ENCODE measurements at places on chromosomes 3 and 15.

DNA sequence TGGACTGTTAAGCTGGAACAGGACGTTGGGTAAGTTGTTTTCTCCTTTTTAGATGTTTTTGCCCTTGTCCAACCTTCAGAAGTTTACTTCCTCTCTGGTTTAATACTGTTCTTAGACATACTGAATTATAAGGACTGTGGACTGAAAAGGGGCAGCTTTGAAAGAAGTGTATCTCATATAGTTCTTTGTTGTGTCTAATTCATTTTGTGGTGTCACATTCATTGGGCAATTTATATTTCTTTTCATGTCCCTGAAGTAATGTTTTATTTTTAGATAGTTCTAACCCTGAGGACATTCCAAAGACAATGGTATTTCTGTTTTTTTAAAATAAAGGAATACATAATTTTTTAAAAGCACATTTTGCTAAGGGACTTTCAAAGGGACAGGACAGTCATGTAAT lies 45.2 kb downstream of the TMEM108 start:
- no peak for DNase-seq

- no peak for DNase-seq
Observed at GRCh38 chr15:72182244-72182643, 15.3 kb downstream of the GRAMD2A start.

GRCh38 chr15:83959477-83959876 lies 276.1 kb upstream of the GOLGA6L4 start:
- DNase-seq: no peak

DNA sequence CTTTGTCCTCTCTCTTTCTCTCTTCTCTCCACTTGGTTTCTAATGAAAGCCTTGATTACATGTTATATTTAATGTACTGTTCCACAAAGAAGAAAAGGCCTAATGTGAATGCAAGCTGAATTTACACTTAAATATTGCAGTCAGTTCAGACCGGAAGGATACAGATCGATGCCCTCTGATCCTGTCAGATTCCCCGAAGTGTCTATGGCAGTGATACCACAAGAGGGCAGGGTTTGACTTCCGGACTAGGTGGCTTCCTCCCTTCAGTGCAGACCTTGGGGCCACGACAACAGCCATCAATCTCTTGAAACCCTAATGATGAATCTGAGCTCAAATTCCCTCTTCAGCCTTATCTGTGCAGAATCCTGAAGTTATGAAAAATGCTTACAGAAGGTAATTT lies 29.5 kb downstream of the AGTR1 start:
- DNase-seq: peak; percentile 81

- DNase-seq: no peak
Observed at GRCh38 chr3:94359996-94360395, 297.1 kb downstream of the NSUN3 start.

- DNase-seq: peak; percentile 81
Observed at GRCh38 chr3:24936574-24936973, 441.9 kb upstream of the THRB start.

- DNase-seq: no peak
Observed at GRCh38 chr15:100663086-100663914, 60.9 kb downstream of the ASB7 start.

GRCh38 chr15:66946578-66947164 lies 118.7 kb upstream of the SMAD3 start:
- peak; percentile 73 for DNase-seq

DNA sequence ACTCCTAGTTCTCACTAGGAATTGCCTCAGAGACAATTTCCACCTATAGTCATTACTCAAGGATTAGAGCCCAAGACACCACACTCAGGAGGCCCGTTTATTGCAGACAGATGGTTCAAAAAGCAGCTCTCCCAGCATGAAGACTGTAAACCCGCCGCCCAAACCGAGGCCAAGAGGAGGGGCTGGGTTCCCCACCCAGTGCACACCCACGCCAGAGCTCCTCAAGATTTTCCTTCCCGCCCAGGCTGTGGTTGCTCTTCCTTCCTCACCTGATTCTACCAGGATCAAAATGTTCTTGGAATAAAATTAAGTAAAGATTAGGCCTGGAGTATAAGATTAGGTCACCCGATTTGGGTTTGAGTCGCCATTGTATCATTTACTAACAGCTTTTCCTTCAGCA lies 364.4 kb downstream of the MECOM start:
- DNase-seq: no peak

- DNase-seq: no peak
Observed at GRCh38 chr3:44993471-44994205, 17.6 kb downstream of the EXOSC7 start.

DNA sequence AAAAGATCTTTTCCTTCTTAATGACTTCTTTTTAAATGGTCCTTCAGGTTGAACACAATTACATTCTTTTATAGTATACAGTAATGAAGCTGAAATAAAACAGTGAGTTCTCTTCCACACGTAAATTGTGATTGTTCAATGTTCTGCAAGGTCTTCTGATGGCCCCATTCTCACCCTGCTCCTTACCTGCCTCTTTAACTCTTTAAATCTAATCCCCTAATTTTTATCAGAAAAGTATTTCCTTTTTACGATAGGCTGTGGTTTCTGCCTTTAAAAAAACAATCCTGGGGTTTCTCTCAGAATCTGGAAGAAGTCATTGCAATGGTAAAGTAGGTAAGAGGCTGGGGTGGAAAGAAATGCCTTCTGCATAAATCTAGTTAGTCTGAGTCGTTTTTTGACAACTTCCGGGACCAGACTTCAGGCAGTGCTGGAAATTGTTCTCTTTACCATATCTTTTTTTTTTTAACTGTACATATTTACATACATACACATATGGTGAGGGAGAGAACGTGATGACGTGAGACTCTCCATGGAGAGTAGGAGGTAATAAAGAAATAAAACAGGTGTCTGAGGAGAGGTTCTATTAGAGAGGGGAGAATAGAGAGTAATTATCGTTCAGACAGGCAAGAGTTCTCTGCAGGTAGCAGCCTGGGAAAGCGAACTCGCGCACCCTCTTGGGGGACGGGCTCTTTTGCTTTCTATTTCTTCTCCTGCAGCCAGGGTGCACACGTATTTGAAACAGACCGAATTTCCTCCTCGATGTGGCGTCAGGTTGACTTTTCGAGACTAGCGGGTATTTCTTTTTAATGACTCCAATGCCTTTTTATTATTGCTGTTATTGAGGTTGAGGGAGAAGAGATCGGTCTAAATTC lies at the start of gene SIDT1:
TSS of gene SIDT1 (plus strand) at position 730 of the 872 bp plus-strand sequence. CDS start 467 bp downstream, outside the sequence.
- peak; percentile 82 for DNase-seq

DNA sequence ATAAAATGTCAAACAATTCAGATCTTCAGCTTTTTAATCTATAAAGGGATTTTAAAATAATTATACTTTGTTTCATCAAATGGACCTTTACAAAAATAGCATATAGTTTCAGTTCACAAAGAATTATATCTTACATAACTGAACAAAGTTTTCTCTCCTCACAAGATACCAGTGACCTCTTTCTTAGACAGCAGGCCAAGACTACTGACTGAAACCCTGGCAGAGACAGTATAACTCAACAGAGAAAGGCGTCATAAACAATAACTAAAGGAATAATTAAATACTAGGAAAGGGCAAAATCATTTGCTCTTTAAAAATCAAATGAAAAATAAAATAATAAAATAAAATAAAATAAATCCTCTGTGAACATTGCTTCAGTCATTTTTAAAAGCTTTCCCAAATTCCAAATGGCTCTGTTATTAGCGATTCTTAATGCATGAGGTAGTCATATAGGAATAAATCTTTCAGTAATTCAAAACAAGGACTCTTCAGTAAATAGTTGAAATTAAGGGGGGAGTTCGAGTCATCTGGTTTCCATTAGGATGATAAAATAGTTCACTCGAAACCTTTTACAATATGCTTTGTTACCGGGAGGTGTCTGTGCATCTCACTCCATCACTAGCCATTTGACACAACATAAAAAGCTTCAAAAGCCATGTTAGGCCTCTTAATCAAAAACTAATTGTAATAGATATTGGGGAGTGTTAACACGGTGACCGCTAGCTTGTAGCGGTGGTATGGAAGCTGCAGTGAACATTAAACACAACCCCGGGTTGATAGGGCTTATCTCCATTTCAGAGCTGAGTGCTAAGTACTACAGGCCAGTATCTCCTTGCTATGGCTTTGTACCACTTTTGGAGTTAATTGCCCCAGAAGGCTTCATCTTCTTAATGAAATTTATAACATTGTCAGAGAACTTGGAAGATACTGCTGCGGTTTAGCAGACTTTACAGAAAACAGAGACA lies 142.9 kb upstream of the NR2F2 start:
- no peak for DNase-seq

GRCh38 chr3:11482021-11482420 lies 161.7 kb downstream of the VGLL4 start:
- DNase-seq: peak; percentile 12

GRCh38 chr3:60431599-60431958 lies 819.7 kb downstream of the FHIT start:
- DNase-seq: no peak

- no peak for DNase-seq
Observed at GRCh38 chr3:99298661-99299060, 339.7 kb upstream of the COL8A1 start.

DNA sequence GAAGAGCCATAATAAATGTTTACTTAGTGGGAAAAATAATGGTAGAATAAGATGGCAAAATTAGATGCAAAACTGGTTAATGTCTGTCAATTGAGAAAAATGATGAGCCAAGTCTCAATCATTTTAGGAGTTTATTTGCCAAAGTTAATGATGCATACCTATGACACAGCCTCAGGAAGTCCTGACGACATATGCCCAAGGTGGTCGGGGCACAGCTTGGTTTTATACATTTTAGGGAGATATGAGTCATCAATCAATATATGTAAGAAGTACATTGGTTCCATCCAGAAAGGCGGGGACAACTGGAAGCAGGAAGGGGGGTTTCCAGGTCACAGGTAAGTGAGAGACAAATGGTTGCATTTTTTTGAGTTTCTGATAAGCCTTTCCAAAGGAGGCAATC lies 31.5 kb downstream of the CLEC3B start:
- no peak for DNase-seq

DNA sequence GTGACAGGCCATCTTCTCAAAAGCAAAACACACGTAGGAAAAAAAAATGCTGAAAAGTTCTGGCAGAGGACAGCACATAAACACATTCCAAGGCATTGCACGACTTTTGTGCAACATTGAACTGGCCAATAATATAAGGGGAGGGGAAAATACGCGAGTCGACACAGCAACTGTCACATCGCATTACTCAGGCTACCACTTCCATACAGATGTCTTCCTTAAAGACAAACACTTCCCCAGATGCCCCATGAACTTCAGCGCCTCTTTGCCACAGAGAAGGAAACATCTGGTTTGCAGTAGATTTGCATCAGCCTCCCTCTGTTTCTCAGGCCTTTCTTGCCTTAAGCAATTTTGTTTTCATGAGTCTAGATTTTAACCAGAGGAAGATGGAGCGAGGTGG lies 144.4 kb upstream of the IGF1R start:
- DNase-seq: no peak

- DNase-seq: no peak
Observed at GRCh38 chr3:167409611-167410010, 29.5 kb upstream of the ZBBX start.

GRCh38 chr3:15439476-15439875 lies 12.1 kb downstream of the EAF1 start:
- no peak for DNase-seq

- no peak for DNase-seq
Observed at GRCh38 chr3:179421500-179421899, 29.8 kb downstream of the GNB4 start.

- no peak for DNase-seq
Observed at GRCh38 chr3:5735896-5736295, 548.4 kb downstream of the EDEM1 start.

- DNase-seq: peak; percentile 6
Observed at GRCh38 chr3:12135029-12135657, 23.6 kb downstream of the TIMP4 start.

- no peak for DNase-seq
Observed at GRCh38 chr15:38945551-38946298, 381.1 kb upstream of the RASGRP1 start.

DNA sequence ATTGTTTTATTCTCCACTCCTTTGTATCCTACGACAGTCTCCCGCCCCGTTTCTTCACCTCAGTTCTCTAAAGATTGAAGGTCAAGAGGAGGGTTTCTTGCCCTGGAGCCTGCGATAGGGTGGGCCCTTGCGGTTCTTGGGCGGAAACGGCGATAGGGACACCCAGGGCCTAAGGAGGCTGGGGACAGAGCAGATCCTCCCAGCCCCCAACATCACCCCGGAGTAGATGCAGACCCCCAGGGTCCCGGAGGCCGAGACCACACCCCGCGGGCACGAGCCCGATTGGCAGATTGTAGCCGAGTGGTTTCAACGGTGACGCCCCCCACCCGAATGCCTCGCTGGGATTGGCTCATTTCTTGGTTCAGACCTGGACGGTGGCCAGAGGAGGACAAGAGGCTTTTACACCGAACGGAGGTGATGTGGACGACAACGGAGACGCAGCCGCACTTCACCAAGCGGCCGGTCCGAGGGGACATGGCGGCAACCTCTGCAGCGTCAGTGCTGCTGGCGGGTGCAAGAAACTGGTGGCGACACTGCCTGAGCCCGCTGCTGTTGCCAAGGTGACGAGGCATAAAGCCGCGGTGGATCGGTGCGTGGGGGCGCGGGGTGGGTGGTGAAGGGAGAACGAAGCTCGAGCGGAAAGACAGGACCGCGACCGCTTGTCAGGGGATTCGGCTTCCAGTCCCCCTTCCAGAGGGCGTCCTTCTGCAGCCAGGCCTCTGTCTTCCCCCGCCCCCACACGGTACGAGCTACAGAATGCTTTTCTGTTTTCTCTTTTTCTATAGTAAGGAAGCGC lies 19.0 kb upstream of the MCF2L2 start:
- DNase-seq: peak; percentile 99

DNA sequence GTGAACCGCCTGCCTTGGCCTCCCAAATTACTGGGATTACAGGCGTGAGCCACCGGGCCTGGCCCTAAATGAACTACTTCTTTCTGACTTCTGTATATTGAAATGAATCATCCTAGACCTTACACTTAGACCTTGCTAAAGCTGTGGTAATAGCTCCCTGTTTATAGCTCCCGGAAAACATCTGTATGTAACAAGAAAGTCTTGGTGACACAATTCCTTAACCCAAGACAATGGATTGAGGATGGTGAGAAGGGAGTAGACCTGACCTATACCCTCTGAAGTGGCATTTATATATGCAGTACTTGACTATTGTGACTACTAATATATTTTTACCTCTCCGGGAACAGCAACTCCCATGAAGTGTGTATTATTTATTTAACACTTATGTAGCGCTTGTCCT lies 48.0 kb upstream of the TBL1XR1 start:
- DNase-seq: no peak

DNA sequence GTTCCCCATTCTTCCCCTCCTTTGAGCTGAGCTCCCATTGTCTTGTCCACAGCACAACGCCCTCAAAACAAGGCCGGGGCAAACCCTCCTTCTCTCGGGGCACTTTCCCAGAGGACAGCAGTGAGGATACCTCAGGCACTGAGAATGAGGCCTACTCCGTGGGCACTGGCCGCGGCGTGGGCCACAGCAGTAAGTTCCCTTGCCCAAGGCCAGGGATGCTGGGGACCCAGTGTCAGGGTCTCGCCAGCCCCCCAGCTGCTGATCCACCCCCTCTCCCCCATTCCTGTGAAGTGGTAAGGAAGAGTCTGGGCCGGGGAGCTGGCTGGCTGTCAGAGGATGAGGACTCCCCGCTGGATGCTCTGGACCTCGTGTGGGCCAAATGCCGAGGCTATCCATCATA lies 4.2 kb upstream of the OGG1 start:
- no peak for DNase-seq
